ENCODE measurements at places on chromosomes 1 and 21.

DNA sequence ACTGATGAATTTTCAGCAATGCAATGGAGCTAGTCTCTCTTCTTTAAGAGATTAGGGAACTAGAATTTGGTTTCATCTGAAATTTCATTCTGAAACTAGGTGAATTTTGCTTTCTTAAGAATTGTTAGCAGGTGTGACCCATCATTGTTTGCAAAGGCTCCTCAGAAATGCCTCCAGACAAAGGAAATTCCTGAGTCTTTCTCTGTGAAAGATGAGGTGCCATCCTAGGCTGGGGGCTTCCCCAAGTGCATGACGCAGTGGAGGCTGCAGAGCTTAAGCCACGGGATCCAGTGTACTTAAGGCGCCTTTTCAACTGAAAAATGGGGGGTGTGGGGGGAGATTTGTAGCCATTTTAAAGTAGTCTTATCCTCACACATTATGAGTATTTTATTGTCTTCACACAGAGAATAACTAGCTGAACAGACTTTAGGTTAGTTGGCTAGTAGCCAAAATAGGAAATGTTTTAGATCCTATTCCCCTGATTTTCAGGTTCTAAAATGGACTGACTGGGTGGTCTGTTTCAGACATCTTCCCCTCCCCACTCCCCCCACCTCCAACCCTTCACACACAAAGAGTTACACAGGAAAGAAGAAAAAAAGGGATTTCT is 202.0 kb downstream of the NFIA start:
- no peaks in the 10 kb centered on the region for H3K36me3 ChIP-seq
- H3K27me3 ChIP-seq: no peaks in the 10 kb centered on the region
- no peak overlapping the region for H3K4me3 ChIP-seq
- no peak for DNase-seq

GRCh38 chr1:24098102-24098501 is 13.8 kb downstream of the MYOM3 start:
- no peak overlapping the region for H3K27ac ChIP-seq
- H3K4me1 ChIP-seq: peaks cover 2% of the 10 kb centered on the region
- no peaks in the 10 kb centered on the region for H3K36me3 ChIP-seq
- no peak for DNase-seq
- peaks cover 17% of the 10 kb centered on the region for H3K27me3 ChIP-seq
- H3K4me3 ChIP-seq: no peak overlapping the region

- H3K27me3 ChIP-seq: peaks cover 16% of the 10 kb centered on the region
- H3K27ac ChIP-seq: no peak overlapping the region
- no peaks in the 10 kb centered on the region for H3K4me1 ChIP-seq
- DNase-seq: no peak
- no peaks in the 10 kb centered on the region for H3K36me3 ChIP-seq
- no peak overlapping the region for H3K4me3 ChIP-seq
Measured at GRCh38 chr21:40129809-40130208, 262.6 kb downstream of the PCP4 start.

GRCh38 chr1:51347398-51348146 is 17.2 kb upstream of the TTC39A start:
- H3K4me1 ChIP-seq: no peaks in the 10 kb centered on the region
- DNase-seq: no peak
- peaks cover 31% of the 10 kb centered on the region for H3K27me3 ChIP-seq
- H3K27ac ChIP-seq: no peak overlapping the region
- H3K4me3 ChIP-seq: no peak overlapping the region
- no peaks in the 10 kb centered on the region for H3K36me3 ChIP-seq

DNA sequence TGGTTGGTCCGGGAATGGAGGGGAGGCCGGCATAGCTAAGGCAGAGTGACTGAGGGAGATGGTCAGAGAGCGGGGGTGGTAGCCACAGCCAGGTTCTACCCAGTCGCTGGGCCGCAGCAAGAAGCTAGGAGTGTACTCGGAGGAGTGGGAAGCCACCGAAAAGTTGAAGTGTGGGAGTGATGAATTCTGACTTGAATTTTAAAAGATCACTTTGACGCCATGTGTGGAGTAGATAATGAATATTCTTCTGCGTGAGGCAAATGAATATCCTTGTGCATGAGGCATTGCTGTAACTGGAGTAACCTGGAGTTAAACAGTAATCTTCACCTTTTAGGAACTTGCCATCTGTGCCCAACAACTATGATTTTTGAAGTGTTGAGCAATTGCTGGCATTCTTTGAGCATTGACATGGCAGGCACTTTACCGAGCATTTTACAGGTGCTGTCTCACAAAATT is 6.9 kb downstream of the CTPS1 start:
- H3K4me3 ChIP-seq: no peak overlapping the region
- H3K27me3 ChIP-seq: no peaks in the 10 kb centered on the region
- peaks cover 56% of the 10 kb centered on the region for H3K36me3 ChIP-seq
- no peak overlapping the region for H3K27ac ChIP-seq
- H3K4me1 ChIP-seq: peaks cover 11% of the 10 kb centered on the region
